ENCODE measurements at places on chromosomes 2 and 18.

GRCh38 chr2:7053650-7054265 is 136.5 kb downstream of the RNF144A start:
- DNase-seq = no peak

- DNase-seq = no peak
Measured at GRCh38 chr2:235165136-235165535, 213.3 kb downstream of the SH3BP4 start.

DNA sequence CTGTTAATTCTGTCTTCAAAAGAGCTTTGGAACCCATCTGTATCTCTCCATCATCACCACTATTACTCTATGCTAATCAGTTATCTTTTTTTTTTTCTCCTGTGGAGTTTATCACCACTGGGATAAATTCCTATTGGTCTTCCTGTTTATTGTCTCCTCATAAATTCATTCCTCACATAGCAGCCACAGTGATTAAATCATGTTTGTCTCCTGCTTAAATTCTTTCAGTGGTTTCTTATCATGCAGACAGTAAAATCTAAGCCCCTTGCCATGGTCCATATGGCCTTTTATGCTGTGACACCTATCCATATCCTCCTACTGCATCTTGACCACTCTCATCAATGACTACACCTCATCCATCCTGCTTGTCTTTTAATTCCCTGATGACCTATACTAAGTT is 239.8 kb upstream of the ZEB2 start:
- no peak for DNase-seq

DNA sequence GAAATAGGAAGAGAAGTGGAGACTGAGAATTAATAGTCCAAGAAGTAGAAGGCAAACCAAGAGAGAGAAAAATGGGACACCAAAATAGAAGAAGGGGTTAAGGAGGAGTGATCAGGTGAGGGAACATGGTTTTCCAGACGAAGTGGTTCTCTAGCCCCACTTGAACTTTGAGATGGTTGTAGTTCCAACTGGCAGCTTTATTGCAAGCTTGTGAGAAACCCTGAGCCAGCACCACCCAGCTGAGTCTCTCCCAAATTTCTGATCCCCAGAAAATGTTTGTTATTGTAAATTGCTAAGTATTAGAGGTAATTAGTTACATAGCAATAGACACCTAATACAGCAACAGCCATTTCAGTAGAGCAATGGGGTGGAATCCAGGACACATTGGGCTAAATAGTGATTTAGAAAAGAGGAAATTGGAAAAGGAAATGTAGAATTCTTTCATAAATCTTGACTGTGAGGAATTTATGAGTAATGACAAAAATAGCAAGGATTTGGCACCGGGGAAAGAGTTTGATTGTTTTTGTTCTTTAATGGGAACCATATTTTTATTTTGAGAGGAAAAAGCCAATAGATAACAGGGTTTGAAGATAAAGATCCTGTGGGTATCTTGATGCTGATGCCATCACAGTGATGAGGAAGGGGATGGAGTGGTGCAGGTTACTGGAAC is 62.1 kb upstream of the XDH start:
- peak; percentile 60 for DNase-seq

DNA sequence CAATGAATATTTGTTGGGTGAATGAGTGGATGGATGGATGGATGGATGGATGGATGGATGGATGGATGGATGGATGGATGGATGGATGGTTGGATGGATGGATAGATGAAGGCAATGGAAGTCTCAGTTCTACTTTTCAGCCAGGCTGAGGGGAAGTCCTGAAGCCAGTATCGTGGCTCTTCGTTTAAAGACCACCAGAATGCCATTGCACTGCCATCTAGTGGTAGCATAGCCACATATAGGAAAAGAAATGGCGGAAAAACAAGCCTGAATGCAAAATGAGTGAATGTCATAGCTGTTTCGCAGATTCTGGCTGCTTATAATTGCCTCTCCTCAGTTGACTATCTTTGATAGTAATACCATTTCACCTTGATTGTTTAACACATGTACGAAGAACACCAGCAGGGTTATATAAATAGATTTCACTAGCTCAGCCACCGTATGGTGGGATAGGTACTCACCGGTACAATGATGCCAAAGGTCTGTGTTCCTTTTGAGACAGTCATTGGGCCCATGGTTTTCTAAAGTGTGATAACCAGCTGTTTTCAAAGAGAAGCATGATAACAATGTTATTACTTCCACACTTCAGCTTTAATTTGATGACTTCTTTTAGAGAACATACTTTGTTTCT is 62.3 kb upstream of the GREB1L start:
- peak; percentile 30 for DNase-seq

- DNase-seq = no peak
Measured at GRCh38 chr2:88059979-88060906, 4.7 kb upstream of the KRCC1 start.

DNA sequence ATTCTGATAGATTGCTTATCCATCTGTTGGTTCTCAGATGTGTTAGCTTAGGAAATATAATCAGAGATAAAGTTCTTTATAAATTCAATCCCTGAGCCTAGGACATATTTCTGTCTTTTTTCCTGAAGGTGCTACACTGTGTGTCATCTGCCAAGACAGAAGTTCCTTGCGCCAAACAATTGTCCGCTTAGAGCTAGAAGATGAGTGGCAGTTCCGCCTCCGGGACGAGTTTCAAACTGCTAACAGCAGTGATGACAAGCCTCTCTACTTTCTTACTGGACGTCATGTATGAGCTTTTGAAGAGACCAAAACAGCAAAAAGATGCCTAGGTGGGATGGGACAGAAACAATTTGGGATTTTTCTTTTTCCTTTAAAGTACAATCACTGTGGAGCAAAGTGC is 78.0 kb downstream of the ESCO1 start:
- no peak for DNase-seq

GRCh38 chr2:206105541-206105940 is 19.6 kb upstream of the INO80D start:
- DNase-seq = no peak

DNA sequence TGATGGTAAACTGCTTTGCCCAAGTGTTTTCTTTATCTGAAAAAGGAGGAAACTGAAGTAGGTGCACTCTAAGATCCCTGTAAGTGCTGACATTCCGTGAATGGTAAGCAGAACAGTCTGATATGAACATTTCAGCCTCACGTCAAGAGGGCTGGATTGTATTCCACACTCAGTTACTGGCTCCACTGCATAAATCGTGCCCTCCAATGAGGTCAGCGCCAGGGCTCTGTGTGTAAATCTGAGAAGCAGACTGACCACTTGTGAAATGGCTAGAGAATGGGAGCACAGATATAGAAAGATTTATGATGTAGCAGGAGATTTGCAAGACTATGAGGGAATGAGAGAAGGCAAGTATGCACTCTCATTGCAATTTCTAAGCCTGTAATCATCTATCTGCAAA is 153.0 kb downstream of the ICOS start:
- DNase-seq = no peak

- no peak for DNase-seq
Measured at GRCh38 chr2:68756178-68756577, 21.6 kb downstream of the ARHGAP25 start.

DNA sequence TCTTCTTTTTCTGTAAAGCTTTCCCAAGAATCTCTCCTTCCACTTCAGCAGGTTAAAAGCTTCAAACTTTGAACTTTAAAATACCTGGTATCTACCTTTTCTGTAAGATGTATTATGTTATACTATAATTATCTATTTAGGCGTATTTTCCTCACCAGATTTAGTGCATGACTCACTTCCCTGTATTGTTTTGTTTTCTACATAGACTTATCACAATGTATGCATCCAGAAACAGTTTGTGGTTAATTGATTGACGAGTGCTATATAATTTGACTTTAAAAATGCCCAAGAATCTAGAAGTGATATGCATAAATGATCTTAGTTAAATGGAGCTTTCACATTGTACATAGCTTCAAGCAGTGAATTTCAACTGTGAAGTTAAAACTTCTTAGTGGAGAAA is 473.9 kb upstream of the CDH2 start:
- no peak for DNase-seq

DNA sequence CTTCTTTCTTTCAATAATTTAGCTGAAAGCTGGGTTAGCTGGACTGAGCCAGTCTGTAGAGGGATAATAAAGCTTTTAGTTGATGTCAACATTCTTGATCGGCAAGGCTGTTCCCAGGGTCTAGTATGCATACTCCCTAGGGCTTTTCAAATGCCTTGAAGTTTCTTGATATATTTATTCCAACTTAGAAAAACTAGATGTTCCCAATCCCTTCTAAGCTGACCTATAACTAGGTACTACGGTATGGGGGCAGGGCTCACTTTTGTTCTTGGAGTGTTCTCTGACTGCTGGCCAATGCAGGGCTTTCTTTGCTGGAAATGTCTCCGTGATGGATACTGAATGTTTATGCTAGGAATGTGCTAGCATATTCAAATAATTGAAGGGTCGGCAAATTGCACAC is 258.6 kb upstream of the TANK start:
- DNase-seq = no peak

- DNase-seq = no peak
Measured at GRCh38 chr2:234487356-234487755, 9.5 kb downstream of the ARL4C start.

DNA sequence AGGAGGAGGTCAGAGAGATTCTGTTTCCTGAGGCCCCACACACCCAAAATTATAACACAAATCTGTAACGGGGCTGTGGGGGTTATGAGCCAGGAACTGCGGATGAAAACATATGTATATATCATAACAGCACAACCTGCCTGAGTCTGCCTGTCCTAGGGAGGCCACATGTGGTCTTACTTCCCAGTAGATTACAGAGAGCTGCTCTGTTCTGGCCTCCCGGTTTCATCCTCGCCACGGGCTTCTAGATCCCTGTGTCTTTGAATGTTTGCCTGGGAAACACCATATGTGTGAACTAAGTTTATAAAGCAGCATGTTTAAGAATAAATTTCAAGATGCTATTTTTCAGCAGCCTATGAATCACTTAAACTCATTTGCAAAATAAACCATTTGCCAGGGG is 124.0 kb downstream of the TMEM200C start:
- no peak for DNase-seq

- no peak for DNase-seq
Measured at GRCh38 chr2:157843081-157843480, 33.0 kb downstream of the ACVR1 start.

DNA sequence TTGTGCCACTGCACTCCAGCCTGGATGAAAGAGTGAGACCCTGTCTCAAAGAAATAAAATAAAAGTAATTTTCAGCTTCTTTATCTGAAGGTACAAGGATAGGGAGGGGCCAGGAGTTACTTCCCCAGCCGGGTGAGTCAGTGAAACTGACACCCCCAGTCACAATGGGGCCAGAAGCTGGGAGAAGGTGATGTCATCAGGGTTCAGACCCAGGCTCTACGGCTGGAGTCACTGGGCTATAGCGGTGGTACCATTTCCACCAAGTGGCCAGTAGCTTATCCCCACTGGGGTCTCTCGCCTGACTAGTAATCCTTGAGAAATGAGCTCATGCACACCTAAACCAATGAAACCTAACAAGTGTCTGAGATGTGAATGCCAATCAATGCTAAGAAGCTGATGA is 107.9 kb downstream of the ALPK2 start:
- DNase-seq = no peak

DNA sequence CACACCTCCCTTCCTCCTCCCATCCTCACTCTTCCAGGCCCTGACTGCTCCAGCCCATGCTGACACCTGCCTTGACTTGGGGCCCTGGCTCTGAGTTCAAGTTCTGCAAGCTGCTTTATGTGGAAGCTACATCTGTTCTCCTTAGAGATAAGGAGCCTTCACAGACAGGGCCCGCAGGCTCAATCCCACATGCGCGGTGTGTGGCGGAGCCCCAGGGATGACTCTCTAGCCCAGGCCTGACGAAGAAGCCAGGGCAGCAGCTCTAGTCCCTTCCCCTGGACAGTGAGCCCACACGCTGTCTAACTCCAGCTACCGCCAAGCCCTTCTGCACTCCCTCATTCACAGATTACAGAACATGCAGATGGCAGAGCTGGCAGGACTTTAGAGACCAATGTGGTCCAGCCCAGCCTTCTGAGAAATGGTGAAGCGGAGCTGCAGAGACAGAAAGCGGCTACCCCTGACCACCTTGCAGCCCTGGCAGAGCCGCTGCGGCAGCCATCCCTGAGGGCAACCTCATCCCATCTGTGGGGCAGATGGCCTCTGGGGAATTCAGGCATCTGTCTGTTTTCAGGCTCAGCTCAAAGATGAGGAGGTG is 304.3 kb downstream of the CELF4 start:
- no peak for DNase-seq
